ENCODE measurements at places on chromosomes 12 and 14.

DNA sequence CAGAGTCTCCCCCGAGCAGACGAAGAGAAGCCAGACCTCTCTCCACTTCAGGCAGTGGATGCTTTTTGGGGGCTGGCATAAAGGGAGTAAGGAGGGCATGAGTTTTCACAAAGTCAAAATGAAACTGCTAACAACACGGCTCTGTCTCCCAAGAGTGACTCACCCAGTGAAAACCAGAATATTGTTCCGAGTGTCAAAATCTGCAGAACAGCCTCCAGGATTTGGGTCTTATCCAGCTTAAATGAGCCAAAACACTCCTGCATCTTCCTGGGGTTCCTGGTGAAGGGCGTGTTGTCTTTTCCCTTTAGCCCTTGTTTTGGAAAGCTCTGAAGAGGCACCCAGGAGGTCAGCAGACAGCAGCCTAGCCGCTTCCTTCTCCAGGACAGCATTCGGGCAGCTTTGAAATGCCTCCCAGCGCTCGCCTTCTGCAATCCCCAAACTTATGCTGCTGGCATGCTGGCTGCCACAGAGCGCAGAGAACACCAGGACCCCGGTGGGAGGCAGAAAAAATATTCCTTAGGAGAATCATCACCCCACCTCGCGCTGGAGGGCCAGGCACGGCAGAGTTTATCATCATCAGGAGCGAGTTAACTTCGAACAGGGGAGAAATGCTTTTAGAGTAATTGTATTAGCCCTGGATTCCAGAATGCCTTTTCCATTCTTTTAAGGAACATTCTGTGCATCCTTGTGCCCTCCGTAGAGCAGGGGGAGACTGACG lies 117.7 kb upstream of the NCOR2 start:
- DNase-seq: no peak

DNA sequence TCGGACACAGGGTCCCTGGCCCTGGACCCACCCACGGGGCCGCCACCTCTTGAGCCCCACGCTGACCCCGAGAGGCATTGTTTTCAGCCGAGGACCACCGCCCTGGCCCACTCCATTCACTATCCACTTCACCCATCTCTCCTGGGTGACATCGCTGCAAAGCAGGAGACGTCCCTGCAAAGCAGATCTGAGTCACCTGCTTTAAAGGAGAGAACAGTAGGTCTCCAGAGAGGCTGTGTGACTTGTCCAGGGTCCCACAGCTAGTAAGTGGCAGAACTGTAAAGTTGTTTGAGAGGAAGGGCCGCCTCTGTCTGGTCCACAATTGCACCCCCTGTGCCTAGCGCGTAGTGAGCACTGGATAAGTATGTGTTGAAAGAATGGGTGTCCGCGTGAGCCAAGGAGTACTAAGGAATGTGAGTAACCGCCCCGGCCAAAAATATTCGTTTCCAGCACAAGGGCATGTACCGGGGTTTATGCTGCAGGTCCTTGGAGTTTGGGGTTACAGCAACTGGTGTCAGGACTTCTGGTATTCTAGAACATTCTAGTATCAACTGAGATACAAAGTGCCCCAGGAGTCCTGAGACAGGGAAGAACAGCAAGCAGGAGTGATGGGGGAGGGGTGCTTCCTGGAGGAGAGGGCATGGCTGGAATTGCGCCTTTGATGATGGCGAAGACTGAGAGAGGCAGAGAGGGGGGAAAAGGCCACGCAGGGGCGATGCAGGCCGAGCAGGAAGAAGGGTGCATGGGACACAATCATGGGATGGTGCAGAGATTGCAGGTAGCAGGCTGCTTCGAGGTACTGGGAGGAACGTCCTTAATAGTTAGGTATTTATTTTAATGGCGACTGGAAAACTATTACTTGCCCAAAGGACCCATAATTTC lies 91.1 kb downstream of the SCARB1 start:
- no peak for DNase-seq

DNA sequence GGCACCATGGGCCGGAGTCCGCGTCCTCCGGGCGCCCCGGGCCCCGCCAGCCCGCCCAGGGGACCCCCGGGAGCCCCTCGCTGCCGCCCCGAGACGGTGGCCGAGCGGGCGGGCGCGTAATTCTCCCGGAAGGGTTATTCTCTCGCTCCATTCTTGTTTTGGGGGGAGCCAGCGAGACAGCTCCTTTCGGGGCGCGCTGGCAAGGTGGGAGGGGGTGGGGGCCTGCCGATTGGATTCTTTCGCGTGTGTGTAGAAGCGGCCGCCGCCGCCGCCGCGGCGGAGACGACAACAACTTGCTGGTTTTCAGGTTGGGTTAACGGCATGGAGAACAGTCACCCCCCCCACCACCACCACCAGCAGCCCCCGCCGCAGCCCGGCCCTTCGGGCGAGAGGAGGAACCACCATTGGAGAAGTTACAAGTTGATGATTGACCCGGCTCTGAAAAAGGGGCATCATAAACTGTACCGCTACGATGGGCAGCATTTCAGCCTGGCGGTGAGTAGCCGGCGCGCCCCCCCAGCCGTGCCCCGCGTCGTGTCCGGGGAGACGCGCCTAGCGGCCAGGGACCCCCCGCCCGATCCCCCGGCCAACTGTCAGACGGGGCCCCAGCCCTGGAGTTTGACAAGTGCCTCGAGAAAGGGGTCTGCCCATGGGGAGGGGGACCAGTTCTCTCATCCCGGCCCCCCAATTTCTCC lies 755 bp downstream of the SETD1B start:
- DNase-seq: peak; percentile 72

- no peak for DNase-seq
Observed at GRCh38 chr12:93603762-93604161, 31.3 kb downstream of the SOCS2 start.

DNA sequence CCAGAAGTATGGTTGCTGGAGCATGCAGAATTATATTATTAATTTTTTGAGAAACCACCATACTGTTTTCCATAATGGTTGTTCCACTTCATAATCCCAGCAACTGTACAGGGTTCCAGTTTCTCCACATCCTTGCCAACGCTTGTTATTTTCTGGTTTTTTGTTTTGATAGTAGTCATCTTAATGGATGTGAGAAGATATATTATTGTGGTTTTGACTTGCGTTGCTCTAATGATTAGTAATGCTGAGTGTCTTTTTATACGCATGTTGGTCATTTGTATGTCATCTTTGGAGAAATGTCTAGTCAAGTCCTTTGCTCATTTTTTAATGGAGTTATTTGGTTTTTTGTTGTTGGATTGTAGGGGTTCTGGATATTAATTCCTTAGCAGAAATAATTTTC lies 58.1 kb downstream of the DAAM1 start:
- no peak for DNase-seq

- DNase-seq: no peak
Observed at GRCh38 chr12:39920222-39920621, 185.7 kb downstream of the SLC2A13 start.

- DNase-seq: no peak
Observed at GRCh38 chr14:53921027-53921426, 35.6 kb downstream of the BMP4 start.

DNA sequence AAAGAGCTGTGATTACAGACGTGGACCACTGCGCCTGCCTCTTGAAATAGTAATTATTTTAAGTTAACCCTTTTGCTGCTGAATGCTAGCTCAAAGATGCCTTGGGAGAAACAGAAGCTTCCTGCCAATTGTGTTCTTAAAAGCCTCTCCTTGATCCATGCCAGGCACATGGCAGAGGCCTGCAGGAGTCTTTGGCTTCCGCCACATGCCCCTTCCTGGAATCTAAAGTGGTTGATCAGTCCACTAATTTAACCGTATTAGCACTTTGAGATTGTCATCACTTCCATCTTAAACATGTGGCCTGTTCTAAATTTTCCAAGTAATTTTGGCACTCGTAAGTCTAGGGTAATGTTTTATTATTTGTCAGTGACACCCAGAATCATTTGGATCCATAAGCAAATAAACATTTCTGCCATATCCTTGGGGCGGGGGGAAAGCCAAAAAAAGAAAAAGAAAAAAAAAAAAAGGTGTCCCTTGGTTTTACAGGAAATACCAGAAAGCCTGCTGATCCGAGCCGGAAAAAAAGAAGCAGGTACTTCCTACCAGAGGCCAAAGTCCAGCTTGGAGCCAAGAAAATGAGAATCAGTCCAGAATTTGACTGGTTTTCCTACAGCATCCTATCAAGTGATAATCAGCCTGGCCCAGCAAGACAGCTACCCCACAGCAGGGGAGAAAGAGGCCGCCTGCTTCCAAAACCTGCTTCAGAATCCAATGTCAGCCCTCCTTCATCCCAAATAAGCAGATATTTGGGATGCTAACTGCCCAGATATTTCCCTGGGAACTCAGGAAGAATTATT lies 104.8 kb downstream of the KCNK10 start:
- DNase-seq: no peak

- DNase-seq: no peak
Observed at GRCh38 chr14:92528486-92529100, 15.0 kb downstream of the RIN3 start.

DNA sequence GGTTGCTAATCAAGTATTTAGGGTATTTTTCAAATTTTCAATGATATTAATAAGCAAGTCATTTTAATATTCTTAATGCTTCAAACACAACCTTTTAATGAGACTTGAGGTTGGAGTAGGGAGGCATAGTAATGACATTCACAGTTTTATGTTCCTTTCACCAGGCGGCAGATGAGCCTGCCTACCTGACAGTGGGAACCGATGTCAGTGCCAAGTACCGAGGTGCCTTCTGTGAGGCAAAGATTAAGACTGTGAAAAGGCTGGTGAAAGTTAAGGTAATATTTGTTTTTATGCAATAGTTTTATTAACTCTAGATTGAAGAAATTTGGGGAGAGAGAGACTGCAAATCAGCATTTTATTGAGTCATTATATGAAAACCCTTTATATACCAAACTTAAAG lies 3.1 kb downstream of the ARID4A start:
- no peak for DNase-seq

GRCh38 chr14:77603654-77604255 lies 12.7 kb downstream of the SPTLC2 start:
- DNase-seq: no peak

GRCh38 chr12:22356231-22356630 lies 21.7 kb upstream of the ST8SIA1 start:
- DNase-seq: no peak

- no peak for DNase-seq
Observed at GRCh38 chr12:57611108-57611826, at the start of gene ARHGEF25. ARHGEF25 (plus strand) TSS chr12:57611435; CDS start chr12:57611895, 460 bp downstream.

DNA sequence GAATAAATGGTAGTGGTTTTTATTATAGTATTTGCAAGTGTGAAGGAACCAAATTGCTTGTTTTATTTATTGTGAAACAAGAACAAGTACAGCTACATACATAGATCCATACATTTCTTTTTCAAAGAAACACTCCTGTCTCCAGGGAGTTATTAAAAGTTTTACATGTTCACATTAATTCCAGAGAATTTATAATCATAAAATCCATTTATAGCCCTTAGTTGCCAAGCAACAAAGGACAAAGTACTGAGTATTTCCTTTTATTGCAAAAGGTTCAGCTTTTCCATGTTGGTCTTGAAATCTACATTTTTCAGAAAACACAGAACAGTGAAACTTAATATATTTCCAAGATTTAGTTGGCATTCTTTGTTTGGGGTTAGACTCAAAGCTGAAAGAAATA lies 9.5 kb downstream of the MYRFL start:
- no peak for DNase-seq

GRCh38 chr14:63245893-63246292 lies 41.6 kb downstream of the RHOJ start:
- no peak for DNase-seq

DNA sequence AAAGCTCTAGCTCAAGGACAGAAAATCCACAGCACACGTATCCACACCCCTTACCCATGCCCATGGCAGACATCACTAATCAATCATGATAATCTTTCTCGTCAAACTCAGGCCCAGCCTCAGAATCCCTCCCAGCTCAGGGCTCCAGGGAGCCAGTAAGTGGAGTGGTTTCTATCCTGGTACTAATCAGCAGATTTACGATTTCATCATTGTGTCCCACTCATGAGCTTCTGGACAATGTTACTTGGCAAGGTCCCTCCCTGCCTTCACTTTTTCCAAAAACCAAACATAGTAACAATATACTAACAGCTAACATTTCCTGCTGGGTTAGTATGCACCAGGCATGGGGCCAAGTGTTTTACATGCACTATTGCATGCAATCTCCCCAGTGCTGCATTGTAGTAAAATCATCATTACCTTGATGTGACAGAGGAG lies 45.8 kb upstream of the NCOR2 start:
- no peak for DNase-seq

- peak; percentile 86 for DNase-seq
Observed at GRCh38 chr14:106790189-106791036, 1264.0 kb downstream of the TMEM121 start.

- DNase-seq: no peak
Observed at GRCh38 chr14:64738281-64738804, 34.1 kb downstream of the PLEKHG3 start.

DNA sequence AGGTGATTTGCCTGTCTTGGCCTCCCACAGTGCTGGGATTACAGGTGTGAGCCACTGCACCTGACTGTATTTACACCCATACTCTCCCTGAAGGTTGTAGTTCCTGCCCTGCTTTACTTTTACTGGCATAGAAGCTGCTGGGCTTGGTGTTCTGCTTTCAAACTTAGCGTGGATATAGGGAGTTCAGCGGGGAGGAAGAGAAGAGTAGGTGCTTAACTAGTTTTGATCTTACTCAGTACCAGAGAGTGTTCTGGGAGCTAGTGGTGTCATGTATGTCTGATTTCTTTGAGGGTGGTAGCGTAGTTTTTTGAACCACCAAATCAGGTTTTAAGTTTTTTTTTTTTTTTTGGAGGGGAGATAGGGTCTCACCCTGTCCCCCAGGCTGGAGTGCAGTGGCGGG lies 13.8 kb downstream of the RCOR1 start:
- DNase-seq: no peak

GRCh38 chr12:46217541-46218321 lies 51.1 kb downstream of the SLC38A1 start:
- DNase-seq: peak; percentile 50

GRCh38 chr14:52190337-52190931 lies 77.1 kb upstream of the PTGDR start:
- no peak for DNase-seq

GRCh38 chr12:93415723-93416464 lies 25.9 kb downstream of the UBE2N start:
- DNase-seq: no peak

- DNase-seq: no peak
Observed at GRCh38 chr12:121008347-121009098, 7.8 kb downstream of the C12orf43 start.

- no peak for DNase-seq
Observed at GRCh38 chr14:104421892-104422828, 157.4 kb upstream of the C14orf180 start.

- no peak for DNase-seq
Observed at GRCh38 chr14:48398675-48399282, 723.4 kb upstream of the MDGA2 start.

GRCh38 chr12:107645630-107646333 lies 39.8 kb upstream of the PWP1 start:
- no peak for DNase-seq

DNA sequence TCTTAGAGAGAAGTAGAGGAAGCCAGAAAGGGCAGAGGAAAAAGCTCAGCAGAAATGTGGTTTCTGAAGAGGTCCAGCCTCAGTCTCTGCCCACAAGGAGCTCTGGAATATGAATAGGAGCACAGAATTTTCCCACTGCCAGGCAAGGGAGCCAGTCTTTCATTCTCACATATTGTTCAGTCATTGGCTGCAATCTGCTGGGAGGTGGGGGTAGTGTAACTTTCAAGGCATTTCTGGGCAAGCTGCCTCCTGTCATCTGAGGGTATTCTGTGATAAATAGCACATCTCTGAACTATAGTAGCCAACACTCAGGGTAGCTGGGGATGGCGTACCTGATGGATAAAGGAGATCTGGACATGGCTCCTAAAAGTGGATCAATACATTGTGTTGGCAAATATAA lies 127.2 kb downstream of the LRRK2 start:
- DNase-seq: no peak

GRCh38 chr14:22594156-22594716 lies 3.9 kb upstream of the ABHD4 start:
- DNase-seq: no peak
